Upper lobe of left lung (tissue), 6 donors: ENCODE measurements at places on chromosomes 5 and 9. TPM values are rescaled to one million over a fixed set of nuclear protein-coding genes. Genes with fewer than 3 reads are reported as not detected.

DNA sequence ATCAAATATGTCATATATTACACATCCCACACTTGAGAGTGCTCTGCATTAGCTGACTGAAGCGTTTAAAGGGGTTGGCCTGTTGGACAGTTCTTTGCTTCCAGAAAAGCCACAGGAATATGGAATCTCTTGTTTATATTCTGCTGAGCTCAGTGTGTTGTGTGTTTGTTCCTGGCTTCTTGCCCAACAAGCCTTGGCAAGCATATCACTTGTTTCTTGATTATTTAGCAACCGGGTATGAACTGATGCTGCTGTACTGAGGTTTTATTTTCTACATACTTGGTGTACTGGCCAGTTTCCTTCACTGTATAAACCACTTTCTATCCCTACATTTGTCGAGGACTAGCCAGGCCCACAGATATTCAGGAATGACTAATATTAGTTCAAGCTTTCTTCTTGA is 378.9 kb downstream of the KCTD16 start:
- DNase-seq, result no peak

GRCh38 chr5:56737002-56737621 is 78.2 kb upstream of the MAP3K1 start:
- no peak for DNase-seq

DNA sequence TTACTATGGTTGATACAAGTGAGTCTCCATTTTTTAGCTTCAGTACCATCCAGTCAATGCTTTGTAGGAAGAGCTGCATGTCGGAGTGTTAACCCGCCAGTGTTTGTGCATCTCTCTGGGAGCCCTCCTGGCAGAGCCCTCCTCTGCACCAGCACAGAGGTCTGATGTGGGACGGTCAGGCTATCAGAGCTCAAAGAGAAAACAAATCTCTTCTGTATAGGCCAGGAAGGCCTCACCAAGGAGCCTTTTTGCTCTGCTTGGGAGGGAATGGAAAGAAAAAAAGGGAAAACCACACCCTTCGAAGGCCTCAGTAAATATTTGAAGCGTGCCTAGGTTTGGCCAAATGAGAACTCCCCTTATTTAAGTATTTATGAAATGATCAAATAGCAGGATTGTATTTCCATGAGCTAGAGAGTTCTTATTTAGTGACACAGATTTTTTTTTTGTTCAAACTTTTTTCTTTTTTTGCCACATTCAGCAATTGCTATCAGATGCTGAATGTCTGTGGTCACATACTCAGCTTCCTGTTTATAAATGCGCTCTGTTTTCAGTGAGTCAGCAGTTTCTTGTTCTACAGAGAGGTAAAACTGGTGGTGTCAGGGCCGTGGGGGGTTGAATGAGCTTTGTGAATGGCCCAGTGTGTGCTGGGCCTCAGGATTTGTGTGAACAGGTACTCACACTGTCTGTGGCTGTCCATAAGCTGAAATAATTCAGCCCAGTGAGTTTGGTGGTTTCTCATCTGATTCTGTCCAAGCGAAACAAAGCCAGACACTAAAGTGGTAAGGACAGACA is 226.6 kb downstream of the SNX18 start:
- DNase-seq, result no peak

DNA sequence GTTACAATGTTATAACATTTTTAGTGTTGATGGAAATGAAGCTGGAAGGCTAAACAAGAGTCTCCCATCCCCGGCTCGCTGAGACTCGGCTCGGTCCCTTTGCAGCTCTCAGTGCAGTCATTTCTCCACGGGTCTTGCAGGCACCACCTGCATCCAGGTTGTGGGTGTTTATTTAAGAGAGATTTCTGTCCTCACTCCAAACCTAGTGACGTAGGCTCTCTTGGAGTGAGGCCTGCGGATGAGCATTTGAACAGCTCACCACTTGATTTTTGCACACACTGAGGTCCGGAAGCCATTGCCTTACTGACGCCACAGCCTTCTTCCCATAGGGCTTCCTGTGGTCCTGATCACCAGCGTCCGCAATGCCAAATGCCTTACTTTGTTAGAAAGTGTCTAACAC is 197.7 kb upstream of the OTULINL start:
- DNase-seq, result no peak

DNA sequence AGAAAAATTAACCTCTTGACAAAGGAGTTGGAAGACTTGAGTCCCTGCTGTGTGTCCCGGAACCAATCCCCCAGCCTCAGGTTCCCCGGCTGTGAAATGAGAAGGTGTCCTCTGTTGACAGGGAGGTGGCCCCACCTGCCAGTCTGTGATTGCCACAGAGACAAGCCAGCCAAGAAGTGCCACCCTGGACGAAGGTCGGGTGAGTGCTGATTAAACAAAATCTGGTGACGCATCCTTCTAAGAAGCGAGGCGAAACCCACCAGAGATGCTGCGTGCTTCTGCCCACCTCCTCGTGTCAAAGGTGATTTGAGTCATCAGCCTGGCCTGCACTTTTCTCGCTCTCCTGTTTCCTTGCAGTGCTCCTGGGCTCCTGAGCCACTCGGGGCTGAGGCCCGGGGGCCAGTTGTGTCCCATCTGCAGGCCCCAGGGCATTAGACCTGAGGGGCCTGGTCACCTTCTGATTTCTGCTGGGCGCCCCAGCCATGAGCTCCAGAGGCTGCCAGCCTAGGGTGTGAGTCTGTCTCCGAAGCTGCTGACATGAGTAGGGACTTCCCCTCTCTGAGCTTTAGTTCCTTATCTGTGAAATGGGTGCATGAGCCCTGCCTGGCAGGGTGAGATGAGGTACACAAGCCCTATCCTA is 28.7 kb downstream of the NEK6 start:
- no peak for DNase-seq

DNA sequence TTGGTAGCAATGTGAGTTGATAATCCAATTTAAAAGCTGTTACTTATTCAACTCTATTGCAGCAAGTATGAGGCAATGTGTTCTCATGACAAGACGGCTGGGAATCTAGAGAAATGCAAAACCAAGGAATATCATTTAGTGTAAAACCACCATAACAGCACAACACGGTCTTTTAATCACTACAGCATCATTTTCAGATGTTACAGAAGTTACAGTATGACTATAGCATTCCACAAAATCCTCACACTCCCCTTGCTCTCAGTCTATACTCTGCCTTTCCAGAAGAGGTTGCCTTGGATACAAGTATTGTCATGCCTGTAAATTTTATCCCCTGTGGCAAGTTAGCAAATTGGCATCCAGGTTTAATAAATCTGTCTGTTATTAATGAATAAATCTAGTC is 28.6 kb upstream of the TAS2R1 start:
- no peak for DNase-seq

DNA sequence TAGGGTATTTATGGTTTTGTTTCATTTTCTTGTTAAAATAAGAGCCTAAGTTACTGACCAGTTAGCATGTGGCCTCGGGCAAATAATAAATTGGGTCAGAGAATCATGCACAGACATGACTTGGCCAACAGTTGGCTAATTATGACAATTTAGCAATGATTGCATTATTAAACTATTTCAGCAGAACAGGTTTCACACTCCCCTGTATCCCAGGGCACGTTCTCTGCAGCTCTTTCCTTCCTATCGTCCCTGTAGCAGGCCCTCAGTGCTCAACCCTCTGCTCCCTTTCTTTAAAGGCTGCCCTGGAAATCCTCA is 167.9 kb downstream of the TSSK1B start:
- DNase-seq, result no peak

- no peak for DNase-seq
These were observed 82.7 kb downstream of the DOCK8 start for GRCh38 chr9:297104-297972.

- no peak for DNase-seq
These were observed 8.1 kb downstream of the SEC61B start for GRCh38 chr9:99230206-99230605.

DNA sequence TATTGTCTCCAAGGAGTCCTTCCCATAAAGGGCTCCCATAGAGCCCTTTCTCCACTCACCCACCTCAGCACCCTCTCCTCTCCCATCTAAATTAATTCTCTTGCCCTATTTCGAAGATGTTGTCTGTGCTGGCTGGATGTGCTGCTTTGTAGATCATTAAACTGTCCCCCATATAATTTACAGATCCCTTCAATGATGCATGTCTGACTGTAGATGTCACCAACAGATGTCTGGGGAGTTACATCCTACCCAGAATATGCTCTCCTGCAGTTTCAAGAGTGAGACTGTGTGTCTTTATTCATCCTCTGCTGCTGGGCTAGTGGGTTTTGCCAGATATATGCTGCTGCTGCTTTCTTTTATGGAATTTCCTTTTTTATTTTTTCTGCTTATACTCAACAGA is 351.2 kb downstream of the MLLT3 start:
- DNase-seq, result no peak

GRCh38 chr9:86946201-86947145 is 833 bp downstream of the GAS1 start:
- peak; percentile 93 for DNase-seq

DNA sequence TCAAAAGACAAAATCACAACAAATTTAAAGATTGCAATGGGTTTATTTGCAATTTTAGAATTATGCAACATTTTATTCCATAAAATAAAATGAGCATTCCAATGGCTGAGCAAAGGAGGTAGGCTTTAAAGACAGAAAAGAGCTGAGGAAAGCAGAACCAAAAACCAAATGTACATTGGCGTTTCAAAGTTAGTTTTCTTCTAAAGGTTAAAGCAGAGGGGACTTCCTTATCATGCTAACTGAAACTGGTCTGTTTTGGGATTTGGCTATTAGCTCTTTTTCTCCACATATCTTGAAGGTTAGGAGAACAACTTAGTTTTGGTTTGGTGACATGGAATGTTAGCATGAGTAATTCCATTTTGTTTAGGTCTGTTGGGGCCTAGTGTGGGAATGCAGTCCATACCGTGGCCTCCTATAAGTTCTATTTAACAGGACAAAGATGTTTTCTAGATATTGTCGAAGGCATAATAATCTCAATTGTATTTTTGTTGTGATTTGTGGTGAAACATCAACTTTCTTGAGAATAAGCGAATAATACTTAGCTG is 20.3 kb downstream of the DCP2 start:
- DNase-seq, result no peak

DNA sequence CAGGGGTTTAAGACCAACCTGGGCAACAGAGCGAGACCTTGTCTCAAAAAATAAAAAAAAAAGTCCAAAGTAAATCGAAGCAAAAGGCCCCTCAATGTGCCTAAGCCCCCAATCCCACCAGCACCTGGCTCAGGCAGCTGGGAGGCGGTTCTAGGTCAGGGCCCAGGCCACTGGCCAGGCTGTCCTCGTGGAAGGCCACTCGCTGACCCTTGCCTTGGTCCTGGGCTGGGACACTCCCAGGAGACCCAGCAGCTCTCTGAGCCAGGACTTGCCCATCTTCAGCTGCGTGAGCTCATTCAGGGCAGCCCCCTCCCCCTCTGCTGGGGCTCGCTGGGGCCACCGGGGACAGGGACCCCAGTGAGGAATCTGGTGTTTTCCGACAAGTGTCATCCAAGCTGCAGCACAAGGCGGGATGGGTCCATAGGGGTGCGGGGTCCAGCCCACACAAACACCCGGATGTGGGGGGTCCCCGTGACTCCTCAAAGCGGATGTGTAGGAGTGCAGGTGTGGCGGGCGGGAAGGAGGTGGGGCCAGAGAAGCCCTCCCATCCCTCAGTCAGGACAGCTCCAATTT is 4.0 kb downstream of the AGPAT2 start:
- DNase-seq, result no peak

DNA sequence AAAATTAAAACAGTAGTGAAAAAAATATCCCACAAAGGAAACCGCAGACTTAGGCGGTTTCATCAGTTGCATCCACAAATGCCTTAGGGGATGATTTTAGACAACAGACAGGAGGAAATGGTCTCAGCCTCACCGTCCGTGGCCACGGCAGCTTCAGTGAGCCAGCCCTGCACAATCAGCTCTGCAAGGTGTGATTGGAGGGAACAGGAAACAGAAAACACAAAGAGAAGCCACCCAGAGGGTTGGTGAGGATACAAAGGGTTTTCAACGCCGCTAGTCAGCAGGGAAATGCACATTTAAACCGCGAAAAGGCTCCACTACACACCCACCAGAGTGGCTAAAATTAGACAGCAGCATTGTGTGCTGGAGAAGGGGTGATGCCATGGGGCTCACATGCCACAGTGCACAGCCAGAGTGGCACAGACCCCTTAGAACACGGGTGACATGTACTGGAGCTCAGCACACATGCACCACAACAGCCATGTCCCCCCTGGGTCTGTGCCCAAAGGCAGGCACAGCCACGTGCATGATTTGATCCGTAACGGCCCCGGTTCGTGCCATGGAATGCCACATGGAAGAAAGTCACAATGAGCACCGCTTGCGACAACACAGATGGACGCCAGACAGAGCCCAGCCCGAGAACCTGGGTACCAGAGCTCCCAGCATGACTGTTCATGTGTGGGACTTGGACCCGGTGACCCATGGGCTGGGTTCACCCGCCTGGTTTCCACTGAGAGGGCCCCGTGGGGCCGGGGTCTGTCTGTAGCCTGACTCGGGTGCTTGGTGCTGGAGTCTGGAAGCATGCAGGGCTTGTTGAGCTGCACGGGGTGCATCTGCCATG is 18.3 kb upstream of the TERT start:
- peak; percentile 40 for DNase-seq

DNA sequence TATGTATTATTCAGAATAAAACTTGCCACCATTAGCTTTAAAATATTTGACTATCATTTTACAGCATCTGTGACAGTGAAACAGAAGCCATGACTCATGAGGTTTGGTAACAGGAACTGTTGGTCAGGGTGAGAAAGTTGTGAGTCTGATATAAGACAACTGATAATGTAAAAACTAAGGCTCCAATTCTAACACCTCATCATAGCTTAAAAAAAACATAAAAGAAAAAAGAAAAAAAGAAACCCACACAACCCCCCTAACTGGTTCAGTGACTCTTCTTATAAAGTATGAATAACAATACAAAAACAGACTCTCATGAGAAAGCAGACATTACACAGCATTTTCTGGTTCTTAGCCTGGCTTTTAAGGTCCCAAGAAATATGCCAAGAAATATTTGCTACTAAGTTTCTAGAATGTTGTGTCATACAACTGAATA is 85.8 kb downstream of the MRPS27 start:
- no peak for DNase-seq

DNA sequence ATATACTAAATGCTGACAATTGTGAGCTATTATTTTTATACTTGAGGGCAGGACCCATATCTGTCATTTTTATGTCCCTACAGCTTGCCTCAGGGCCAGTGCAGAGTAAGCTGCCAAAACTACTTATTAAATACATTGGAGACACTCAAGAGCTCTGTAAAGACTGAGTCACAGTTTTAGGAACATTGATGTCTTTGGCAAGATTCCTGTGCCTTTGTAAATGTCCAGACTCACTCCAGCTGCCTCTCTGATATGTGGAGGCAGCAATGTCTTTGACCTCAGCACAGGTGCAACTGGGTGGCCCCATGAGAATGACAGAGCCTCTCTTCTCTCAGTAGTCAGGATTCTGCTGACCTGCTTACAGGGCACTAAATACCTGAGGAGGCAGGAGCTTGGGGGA is 363.2 kb downstream of the OSTF1 start:
- no peak for DNase-seq

CCDC187 gene
- total RNA-seq, result 4.2 TPM

FAM221B gene
- total RNA-seq, result not detected

PTGER4 gene
- 48.1 TPM for total RNA-seq

PCDHGC5 gene
- total RNA-seq, result 5.3 TPM

OR1Q1 gene
- total RNA-seq, result not detected

EIF4E1B gene
- not detected for total RNA-seq

WDR38 gene
- total RNA-seq, result not detected

SLC24A2 gene
- 0.03 TPM for total RNA-seq
